ENCODE measurements at places on chromosomes 16 and 17.
A peak's percentile ranks its signal among the peaks of the same experiment; 100 is the strongest.

GRCh38 chr16:84618581-84619460 lies 943 bp upstream of the COTL1 start:
- DNase-seq: no peak

GRCh38 chr16:54473226-54473993 lies 186.8 kb upstream of the IRX3 start:
- no peak for DNase-seq

DNA sequence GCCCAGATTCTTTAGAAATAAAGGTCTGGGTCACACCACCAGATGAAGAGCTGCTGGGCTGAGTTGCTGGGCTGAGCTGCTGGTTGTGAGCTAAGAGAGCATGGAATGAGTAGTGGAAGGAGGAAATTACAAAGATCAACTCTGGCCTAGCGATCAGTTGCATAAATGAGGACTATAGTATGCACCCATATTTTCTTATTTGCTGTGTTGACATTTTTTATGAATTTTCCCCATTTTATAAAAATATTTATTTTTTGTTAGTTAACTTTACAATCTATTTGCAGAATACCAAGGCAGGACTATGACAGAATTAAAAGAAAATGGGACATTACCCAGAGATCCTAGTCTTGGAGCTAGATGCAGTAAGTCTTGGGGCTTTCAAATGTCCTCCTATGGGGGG lies 23.6 kb upstream of the SLC13A2 start:
- no peak for DNase-seq

DNA sequence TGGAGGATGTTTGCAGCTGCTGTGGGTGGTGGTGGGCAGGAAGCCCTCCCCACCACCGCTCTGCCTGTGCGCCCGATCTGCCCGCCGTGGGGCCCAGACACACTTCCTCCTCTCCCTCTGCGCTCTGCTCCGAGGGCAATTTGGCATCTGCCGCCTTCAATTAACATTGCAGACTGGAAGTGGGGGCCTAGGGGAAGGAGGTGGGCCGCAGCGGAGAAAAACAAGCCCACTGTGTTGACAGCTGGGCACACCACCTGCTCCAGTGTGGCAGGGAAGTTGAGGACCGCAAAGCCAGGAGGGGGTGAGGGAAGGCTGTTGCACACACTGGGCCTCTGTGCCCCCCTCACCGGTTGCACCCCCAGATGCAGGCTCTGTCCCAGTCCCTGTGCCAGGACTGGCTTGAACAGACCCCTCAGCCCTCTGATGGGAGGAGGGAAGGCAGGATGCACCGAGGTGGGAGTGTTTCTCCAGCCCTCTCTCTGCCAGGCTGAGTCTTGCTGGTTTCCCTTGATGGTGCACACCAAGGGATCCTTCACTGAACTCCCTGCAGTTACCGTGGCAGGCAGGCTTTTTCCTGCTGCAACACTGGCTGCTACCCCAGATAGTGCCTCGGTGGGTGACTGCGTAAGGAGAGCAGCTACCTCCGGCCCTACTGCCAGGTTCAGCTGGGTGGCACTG lies 72.8 kb upstream of the MED9 start:
- peak; percentile 98 for DNase-seq

All from NCI-H2171 treated with DMSO at 0.1 percent for 48 hours (cell line).